ENCODE measurements at places on chromosomes 2 and 18. TPM values are rescaled to one million over a fixed set of nuclear protein-coding genes. Genes with fewer than 3 reads are reported as not detected.

ASB18 gene
- total RNA-seq = not detected

VWA3B gene
- 0.04 TPM for total RNA-seq

REG3A gene
- total RNA-seq = 2,601 TPM

CAVIN2 gene
- total RNA-seq = 4.6 TPM

GRP gene
- total RNA-seq = not detected

GCG gene
- 190 TPM for total RNA-seq

PKP4 gene
- 23.6 TPM for total RNA-seq

LYPD6 gene
- 1.3 TPM for total RNA-seq

KANSL1L gene
- 18.2 TPM for total RNA-seq

STON1 gene
- 2.6 TPM for total RNA-seq
